Naive B cell (primary cell): ENCODE measurements at places on chromosomes 16 and 17.

DNA sequence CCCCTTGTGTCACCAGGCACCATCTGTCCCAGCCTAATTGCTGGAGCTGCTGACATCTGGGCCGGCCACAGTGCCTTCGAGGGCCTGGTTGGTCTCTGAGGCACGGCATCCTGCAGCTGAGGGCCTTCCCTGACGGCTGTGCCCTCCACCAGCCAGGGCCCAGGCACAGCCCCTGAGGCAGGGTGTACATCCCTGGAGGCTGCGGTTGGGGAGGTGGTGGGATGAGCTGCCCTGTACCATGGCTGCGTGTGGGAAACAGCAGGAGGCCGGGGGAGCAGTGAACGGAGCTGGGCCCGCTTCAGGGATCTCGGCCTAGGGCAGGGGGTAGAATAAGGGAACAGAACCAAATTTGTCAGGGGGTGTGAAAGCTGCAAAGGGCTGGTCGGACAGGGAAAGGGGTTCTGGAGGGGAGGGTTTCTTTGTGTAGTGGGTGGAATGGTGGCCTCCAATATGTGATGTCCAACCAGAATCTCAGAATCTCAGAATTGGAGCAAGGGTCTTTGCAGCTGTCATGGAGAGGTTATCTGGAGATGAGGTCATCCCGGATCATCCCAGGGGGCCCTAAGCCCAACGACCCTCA is 10.0 kb upstream of the SLC38A10 start:
- DNase-seq = no peak
- H3K36me3 ChIP-seq = no peaks in the 10 kb centered on the region
- no peak overlapping the region for H3K27ac ChIP-seq
- H3K4me1 ChIP-seq = peaks cover 11% of the 10 kb centered on the region
- H3K27me3 ChIP-seq = peaks cover 5% of the 10 kb centered on the region
- H3K4me3 ChIP-seq = no peak overlapping the region

- H3K36me3 ChIP-seq = no peaks in the 10 kb centered on the region
- H3K4me1 ChIP-seq = peaks cover 13% of the 10 kb centered on the region
- no peak overlapping the region for H3K27ac ChIP-seq
- no peak overlapping the region for H3K4me3 ChIP-seq
- DNase-seq = no peak
- H3K27me3 ChIP-seq = peaks cover 79% of the 10 kb centered on the region
Measured at GRCh38 chr17:77793971-77794235, 164.6 kb upstream of the TNRC6C start.

DNA sequence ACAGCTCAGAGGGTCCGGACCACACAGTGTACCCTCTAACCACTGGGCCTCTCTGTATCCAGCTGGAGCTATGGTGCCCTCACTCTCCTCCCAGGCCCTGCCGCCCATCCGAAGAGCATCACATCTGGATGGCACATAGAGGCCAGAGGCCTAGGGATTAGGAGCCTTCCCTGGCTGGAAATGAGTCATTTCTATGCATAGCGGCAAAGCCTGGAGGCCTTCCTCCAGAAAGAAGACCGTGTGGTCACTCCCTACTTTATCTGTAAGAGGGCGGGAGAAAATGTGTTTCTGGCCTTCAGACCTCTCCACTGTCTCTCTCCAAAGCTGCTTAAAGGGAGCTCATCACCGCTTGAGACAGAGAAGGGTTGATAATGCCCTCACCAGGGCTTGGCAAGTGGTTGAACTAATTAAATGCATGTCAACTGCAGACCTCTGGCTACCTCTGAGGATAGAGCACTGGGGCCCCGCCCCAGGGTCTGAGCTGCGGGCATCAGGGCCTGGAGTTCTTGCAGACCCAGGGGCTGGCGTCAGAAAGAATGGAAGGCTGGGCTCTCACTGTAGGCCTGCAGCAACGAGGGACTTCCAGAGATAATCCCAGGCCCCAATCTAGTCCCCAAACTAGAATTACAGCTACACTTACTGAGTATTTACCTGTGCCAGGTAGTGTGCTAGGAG is 122.2 kb downstream of the IRX5 start:
- H3K4me3 ChIP-seq = no peak overlapping the region
- no peak overlapping the region for H3K27ac ChIP-seq
- peaks cover 34% of the 10 kb centered on the region for H3K27me3 ChIP-seq
- H3K4me1 ChIP-seq = peaks cover 9% of the 10 kb centered on the region

DNA sequence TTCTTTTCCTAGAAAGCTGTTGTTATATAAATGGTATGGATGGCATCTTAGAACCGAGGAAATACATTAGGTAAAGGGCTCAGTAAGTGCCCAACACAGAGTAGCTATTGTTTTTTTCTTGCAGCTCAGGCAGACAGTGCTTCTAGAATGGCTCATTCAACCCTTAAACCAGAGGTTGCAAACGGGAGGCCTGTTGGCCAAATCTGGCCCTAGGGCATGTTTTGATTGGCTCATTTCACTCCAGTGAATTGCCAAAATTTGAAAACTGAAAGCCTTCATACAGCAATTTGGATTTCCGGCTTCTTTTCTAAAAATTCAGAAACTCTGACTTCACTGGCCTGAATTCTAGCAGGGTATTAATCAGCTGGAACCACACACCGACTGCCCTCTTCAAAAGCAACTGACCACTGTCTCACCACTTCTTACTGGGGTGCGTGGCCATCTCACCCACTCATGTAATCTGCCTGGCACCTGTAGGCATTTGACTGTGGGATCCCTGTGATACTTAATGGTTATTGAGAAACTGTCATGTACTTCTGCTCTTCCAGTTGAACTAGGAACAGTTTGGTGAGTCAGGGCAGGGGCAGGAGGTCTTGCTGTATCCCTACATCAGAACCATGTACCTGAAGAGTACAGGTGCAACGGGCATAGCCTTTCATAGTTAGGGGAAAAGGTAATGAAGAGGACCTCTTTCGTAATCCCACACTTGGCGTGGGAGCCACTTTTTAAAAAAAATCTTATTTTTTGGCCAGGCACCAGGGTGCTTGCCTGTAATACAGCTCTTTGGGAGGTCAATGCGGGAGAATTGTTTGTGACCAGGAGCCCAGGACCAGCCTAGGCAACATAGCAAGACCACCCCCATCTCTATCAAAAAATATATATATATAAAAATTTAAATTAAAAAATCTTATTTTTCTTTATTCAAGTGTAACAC is 53.6 kb upstream of the SCNN1B start:
- peaks cover 10% of the 10 kb centered on the region for H3K27me3 ChIP-seq
- no peak for DNase-seq

- no peak overlapping the region for H3K27ac ChIP-seq
- peak overlapping the region; percentile 12 for H3K4me3 ChIP-seq
- peaks cover 20% of the 10 kb centered on the region for H3K4me1 ChIP-seq
- DNase-seq = peak; percentile 7
- H3K27me3 ChIP-seq = no peaks in the 10 kb centered on the region
Measured at GRCh38 chr17:1164935-1165556, 14.7 kb downstream of the ABR start.

DNA sequence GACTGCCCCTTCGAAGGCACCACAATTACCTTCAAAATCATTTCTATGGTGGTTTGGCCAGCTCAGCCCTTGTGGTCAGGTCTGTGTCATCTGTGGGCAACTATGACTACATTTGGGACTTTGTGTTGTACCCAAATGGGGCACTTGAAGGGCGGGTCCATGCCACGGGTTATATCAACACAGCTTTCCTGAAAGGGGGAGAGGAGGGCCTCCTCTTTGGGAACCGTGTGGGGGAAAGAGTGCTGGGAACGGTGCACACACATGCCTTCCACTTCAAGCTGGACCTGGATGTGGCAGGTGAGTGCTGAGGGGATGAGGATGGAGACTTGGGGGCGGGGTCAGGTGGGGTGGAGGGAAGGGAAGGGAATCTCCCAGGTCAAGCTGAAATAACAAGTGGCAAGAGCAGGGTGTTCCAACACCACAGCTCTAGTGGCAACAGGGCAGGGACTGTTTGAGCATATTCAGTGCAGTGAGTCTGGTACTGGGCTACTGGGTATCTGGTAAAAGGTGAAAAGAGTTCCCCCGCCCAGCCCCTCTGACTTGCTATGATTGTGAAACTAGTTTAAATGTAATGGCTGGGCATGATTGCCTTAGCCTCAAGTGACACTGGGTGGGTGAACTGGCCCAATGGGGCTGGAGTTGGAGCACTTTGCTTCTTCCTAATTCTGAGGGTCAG is 1.7 kb downstream of the AOC2 start:
- DNase-seq = no peak
- H3K4me3 ChIP-seq = no peak overlapping the region

- peak overlapping the region; percentile 87 for H3K27ac ChIP-seq
- no peak for DNase-seq
- no peak overlapping the region for H3K4me3 ChIP-seq
Measured at GRCh38 chr17:83189044-83190003, 109.9 kb downstream of the METRNL start.

- no peaks in the 10 kb centered on the region for H3K4me1 ChIP-seq
- no peaks in the 10 kb centered on the region for H3K36me3 ChIP-seq
- peaks cover 21% of the 10 kb centered on the region for H3K27me3 ChIP-seq
- no peak for DNase-seq
Measured at GRCh38 chr16:13897806-13898205, 22.1 kb upstream of the ERCC4 start.

DNA sequence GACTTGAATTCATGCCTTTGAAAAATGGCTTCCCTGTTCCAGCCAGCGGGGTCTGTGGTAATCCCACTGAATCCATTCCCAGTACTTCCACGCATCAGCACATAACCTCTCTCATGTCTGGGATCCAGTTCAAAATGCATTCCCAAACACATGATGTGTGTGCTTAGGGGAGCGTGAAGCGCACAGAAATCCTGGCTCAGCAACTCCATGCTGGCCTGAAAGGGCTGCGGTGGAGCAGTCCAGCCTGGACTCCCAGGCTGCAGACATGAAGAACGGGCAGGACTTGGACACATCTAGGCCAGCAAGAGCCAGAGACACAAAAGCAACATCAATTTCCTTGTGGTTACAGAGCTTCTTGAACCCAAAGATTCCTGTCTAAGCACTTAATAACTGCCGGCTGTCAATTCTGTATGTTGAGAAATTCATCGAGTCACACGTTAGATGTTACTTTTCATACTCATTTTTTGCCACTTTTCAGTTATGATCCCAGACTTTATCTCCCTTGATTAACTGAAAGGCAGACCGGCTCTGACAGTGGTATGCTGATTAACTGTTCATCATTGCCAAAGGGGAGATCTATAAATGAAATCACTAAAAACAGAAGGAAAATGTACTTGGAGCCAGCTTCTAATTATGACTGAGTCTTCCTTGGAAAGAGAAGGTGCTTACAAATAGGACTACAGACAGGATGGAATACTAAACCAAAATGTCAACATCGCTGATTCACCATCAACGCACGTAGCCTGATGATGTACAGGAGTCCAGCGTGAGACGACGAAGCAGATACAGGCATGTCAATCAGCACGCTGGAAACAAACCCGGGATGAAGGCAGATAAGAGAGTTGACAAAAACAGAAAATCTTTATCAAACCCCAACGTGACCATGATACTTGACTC is 23.0 kb downstream of the NSMCE1 start:
- DNase-seq = no peak
- H3K4me3 ChIP-seq = no peak overlapping the region
- H3K27me3 ChIP-seq = no peaks in the 10 kb centered on the region
- peaks cover 13% of the 10 kb centered on the region for H3K36me3 ChIP-seq

GRCh38 chr16:68889508-68890150 is 46.3 kb downstream of the TANGO6 start:
- no peak overlapping the region for H3K27ac ChIP-seq
- H3K4me3 ChIP-seq = no peak overlapping the region
- H3K4me1 ChIP-seq = no peaks in the 10 kb centered on the region
- H3K36me3 ChIP-seq = peaks cover 15% of the 10 kb centered on the region

GRCh38 chr17:3048727-3049471 is 14.5 kb downstream of the OR1D5 start:
- peak overlapping the region; percentile 87 for H3K4me3 ChIP-seq
- H3K27me3 ChIP-seq = no peaks in the 10 kb centered on the region
- H3K36me3 ChIP-seq = peaks cover 8% of the 10 kb centered on the region
- peak; percentile 87 for DNase-seq

- H3K27ac ChIP-seq = no peak overlapping the region
- peaks cover 6% of the 10 kb centered on the region for H3K4me1 ChIP-seq
- H3K27me3 ChIP-seq = peaks cover 3% of the 10 kb centered on the region
- H3K4me3 ChIP-seq = no peak overlapping the region
- no peaks in the 10 kb centered on the region for H3K36me3 ChIP-seq
Measured at GRCh38 chr17:80082403-80083135, 18.8 kb upstream of the GAA start.

DNA sequence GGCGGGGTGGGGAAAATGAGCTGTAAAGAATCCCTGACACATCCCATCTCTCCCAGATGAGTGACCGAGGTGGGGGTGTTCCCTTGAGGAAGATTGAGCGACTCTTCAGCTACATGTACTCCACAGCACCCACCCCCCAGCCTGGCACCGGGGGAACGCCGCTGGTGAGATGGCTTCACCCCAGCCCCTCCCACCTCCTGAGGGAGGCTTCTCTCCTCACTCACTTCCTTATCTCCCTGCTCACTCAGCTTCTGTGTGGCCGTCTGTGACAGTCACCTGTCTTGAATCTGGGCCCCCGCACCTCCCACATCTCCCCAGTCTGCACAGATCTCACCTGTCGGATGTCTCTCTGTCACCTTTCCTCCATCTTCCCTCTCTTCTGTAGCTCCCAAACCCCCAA is 13.4 kb downstream of the PDK2 start:
- no peak overlapping the region for H3K27ac ChIP-seq
- H3K4me3 ChIP-seq = no peak overlapping the region
- H3K36me3 ChIP-seq = no peaks in the 10 kb centered on the region
- no peak for DNase-seq
- H3K27me3 ChIP-seq = no peaks in the 10 kb centered on the region

GRCh38 chr16:75083813-75084212 is 32.8 kb downstream of the LDHD start:
- H3K27ac ChIP-seq = peak overlapping the region; percentile 12
- H3K4me1 ChIP-seq = peaks cover 13% of the 10 kb centered on the region
- H3K27me3 ChIP-seq = peaks cover 66% of the 10 kb centered on the region
- H3K36me3 ChIP-seq = peaks cover 12% of the 10 kb centered on the region
- no peak overlapping the region for H3K4me3 ChIP-seq
